ENCODE measurements at places on chromosomes 4 and X. TPM values are rescaled to one million over a fixed set of nuclear protein-coding genes. Genes with fewer than 3 reads are reported as not detected.

- no peak for DNase-seq
Measured at GRCh38 chrX:1751781-1752180, 136.9 kb downstream of the ASMT start.

- DNase-seq: no peak
Measured at GRCh38 chr4:177079327-177079726, 230.3 kb upstream of the NEIL3 start.

- DNase-seq: no peak
Measured at GRCh38 chr4:52838729-52839586, 23.2 kb upstream of the RASL11B start.

GRCh38 chr4:98202907-98203306 lies 58.3 kb upstream of the RAP1GDS1 start:
- no peak for DNase-seq

DNA sequence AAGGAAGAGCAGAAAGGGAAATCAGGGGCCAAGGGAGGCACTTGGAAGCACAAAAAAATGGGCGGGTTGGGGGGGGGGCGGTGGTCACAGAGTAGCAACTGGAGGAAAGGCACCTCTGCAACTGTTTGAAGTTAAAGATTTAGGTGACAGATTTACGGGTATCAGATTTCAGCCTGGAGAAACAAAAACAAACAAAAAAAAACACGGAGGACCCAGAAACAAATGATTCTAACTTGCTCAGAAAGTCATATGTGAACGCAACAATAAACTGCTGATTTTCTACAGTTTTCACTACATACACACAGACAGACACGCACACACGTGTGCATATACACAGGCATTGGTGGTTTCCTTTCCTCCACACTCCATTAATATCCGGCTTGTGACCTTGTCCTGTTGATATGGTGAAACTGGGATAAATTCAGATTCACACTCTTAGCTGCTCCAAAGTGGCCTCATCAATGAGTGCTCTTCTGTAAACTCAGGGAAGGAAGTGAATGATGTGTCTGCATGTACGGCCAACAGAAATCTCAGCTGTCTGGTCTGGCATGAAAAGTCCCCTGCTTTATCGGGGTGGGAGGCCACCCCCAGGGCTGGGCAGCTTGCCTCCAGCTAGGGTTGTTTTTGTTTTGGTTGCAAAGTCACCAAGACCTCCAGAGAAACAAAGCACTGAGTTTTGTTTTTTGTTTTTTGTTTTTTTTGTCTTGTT lies 54.3 kb downstream of the CHST7 start:
- DNase-seq: no peak

DNA sequence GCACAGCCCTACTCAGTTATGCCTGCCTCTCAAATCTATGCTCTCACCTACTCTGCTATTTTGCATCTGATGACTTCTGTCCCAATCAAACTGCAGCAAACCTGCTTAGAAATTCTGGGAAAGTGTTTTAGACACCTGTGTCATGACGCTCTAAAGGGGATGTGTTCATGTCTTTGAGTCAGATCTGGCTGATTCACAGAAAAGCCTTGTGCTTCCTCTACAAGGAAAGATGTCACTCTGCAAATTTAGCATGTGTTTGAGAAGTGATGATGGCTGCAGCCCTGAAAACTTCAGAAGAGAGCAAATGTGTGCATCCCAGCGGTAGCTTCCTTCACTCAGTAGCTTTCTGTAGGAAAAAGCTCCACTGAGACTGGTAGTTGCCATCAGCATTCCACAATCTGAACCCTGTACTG lies 235.4 kb downstream of the MGST2 start:
- no peak for DNase-seq

- no peak for DNase-seq
Measured at GRCh38 chrX:118558926-118559325, 63.3 kb downstream of the DOCK11 start.

The SPANXN4 gene
- total RNA-seq: not detected

The DNAJB14 gene
- 24.3 TPM for total RNA-seq
